ENCODE measurements at places on chromosomes 3 and 15. TPM values are rescaled to one million over a fixed set of nuclear protein-coding genes. Genes with fewer than 3 reads are reported as not detected.

Gene GNAT1
- total RNA-seq, result not detected

Gene HGD
- total RNA-seq, result 0.71 TPM

Gene PLSCR1
- total RNA-seq, result 112 TPM

Gene CCDC50
- 128 TPM for total RNA-seq

Gene FEZF2
- not detected for total RNA-seq

Gene DYNLT2B
- total RNA-seq, result 17.8 TPM

Gene ANKRD34C
- total RNA-seq, result not detected

Gene HESX1
- total RNA-seq, result not detected

- no peak overlapping the region for H3K27ac ChIP-seq
- no peaks in the 10 kb centered on the region for H3K36me3 ChIP-seq
- H3K4me3 ChIP-seq, result no peak overlapping the region
- H3K27me3 ChIP-seq, result no peaks in the 10 kb centered on the region
- no peaks in the 10 kb centered on the region for H3K4me1 ChIP-seq
These were observed 46.9 kb downstream of the GADL1 start for GRCh38 chr3:30847592-30847991.

DNA sequence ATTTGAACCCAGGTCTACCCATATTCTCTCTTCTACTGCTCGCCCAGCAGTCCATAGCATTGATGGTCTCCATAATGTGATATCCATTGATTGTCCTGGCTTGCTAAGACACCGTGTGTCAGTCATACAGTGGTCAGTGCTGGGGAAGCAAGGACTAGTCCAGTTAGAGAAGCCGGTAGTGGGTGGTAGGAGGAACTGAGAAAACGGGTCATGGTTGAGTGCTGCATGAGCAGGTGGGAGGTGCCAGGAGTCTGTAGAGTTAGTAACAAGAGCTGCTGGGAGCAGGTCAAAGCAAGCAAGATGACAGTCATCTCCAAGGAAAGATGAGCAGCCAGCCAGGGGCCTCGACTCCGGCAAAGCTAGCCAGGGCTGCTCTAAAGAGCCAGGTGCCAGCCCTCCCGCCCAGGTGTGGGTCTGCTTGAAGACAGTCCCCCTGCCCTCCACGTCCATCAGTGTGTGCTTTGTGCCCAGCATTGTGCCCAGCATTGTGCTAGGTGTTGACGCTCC, 29.5 kb upstream of the USP3 start:
- no peak overlapping the region for H3K4me3 ChIP-seq
- H3K4me1 ChIP-seq, result peaks cover 26% of the 10 kb centered on the region
- no peaks in the 10 kb centered on the region for H3K27me3 ChIP-seq

- H3K4me3 ChIP-seq, result no peak overlapping the region
- no peak overlapping the region for H3K27ac ChIP-seq
- H3K27me3 ChIP-seq, result no peaks in the 10 kb centered on the region
- DNase-seq, result no peak
- H3K4me1 ChIP-seq, result no peaks in the 10 kb centered on the region
These were observed 32.2 kb upstream of the BCL6 start for GRCh38 chr3:187777331-187777941.

GRCh38 chr3:45065373-45065720, 39.2 kb downstream of the CLEC3B start:
- H3K4me1 ChIP-seq, result no peaks in the 10 kb centered on the region
- no peak overlapping the region for H3K27ac ChIP-seq
- H3K36me3 ChIP-seq, result no peaks in the 10 kb centered on the region
- no peak overlapping the region for H3K4me3 ChIP-seq
- H3K27me3 ChIP-seq, result no peaks in the 10 kb centered on the region
- DNase-seq, result no peak

GRCh38 chr3:6179761-6180160, 681.2 kb upstream of the GRM7 start:
- no peak overlapping the region for H3K4me3 ChIP-seq
- no peaks in the 10 kb centered on the region for H3K36me3 ChIP-seq
- no peaks in the 10 kb centered on the region for H3K27me3 ChIP-seq

GRCh38 chr15:88657326-88658069, 18.7 kb downstream of the ISG20 start:
- peak; percentile 68 for DNase-seq
- H3K27me3 ChIP-seq, result no peaks in the 10 kb centered on the region
- no peak overlapping the region for H3K4me3 ChIP-seq

DNA sequence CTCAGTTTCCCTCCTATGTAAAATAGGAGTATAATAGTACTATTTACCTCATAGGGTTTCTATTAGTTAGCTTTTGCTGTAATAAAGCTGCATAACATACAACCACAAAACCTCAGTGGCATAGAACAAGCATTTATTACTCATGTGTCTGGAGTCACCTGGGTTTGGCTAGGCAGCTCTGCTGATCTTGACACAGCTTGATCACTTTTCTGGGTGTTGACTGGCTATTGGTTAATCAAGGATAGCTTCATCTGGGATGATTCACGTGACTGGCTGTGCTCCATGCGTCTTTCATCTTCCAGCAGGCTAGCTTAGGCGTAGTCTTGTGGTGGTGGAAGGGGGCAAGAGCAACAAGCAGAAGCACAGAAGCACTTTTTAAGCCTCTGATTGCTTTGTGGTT, 112.6 kb downstream of the SQOR start:
- H3K27ac ChIP-seq, result no peak overlapping the region
- H3K27me3 ChIP-seq, result no peaks in the 10 kb centered on the region
- H3K36me3 ChIP-seq, result no peaks in the 10 kb centered on the region
- H3K4me1 ChIP-seq, result peaks cover 13% of the 10 kb centered on the region

DNA sequence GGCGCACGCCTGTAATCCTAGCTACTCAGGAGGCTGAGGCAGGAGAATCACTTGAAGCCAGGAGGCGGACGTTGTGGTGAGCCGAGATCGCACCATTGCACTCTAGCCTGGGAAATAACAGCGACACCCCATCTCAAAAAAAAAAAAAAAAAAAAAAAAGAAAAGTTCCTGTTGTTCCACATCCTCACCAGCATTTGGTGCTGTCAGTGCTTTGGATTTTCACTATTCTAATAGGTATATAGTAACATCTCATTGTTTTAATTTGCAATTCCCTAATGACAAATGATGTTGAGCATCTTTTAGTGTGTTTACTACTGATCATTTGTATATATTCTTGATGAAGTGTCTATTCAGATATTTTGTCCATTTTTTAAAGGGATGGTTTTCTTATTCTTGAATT, 24.6 kb downstream of the UBR1 start:
- no peak for DNase-seq
- no peaks in the 10 kb centered on the region for H3K27me3 ChIP-seq
- H3K4me3 ChIP-seq, result no peak overlapping the region
- no peaks in the 10 kb centered on the region for H3K4me1 ChIP-seq

GRCh38 chr3:195286115-195286872, 15.3 kb upstream of the XXYLT1 start:
- H3K27me3 ChIP-seq, result no peaks in the 10 kb centered on the region
- H3K36me3 ChIP-seq, result peaks cover under 1% of the 10 kb centered on the region
- H3K27ac ChIP-seq, result no peak overlapping the region
- DNase-seq, result no peak
- H3K4me3 ChIP-seq, result no peak overlapping the region
- H3K4me1 ChIP-seq, result no peaks in the 10 kb centered on the region

- H3K4me3 ChIP-seq, result no peak overlapping the region
- no peaks in the 10 kb centered on the region for H3K36me3 ChIP-seq
- no peaks in the 10 kb centered on the region for H3K27me3 ChIP-seq
- H3K27ac ChIP-seq, result no peak overlapping the region
These were observed 5.7 kb upstream of the SLC6A11 start for GRCh38 chr3:10810376-10810775.

- no peak overlapping the region for H3K27ac ChIP-seq
- H3K36me3 ChIP-seq, result no peaks in the 10 kb centered on the region
- no peaks in the 10 kb centered on the region for H3K27me3 ChIP-seq
- no peak overlapping the region for H3K4me3 ChIP-seq
- H3K4me1 ChIP-seq, result no peaks in the 10 kb centered on the region
These were observed 135.5 kb upstream of the TTC14 start for GRCh38 chr3:180466401-180467011.

- DNase-seq, result no peak
- no peaks in the 10 kb centered on the region for H3K4me1 ChIP-seq
- no peak overlapping the region for H3K27ac ChIP-seq
- no peak overlapping the region for H3K4me3 ChIP-seq
These were observed 268.6 kb upstream of the WNT5A start for GRCh38 chr3:55755516-55756205.

DNA sequence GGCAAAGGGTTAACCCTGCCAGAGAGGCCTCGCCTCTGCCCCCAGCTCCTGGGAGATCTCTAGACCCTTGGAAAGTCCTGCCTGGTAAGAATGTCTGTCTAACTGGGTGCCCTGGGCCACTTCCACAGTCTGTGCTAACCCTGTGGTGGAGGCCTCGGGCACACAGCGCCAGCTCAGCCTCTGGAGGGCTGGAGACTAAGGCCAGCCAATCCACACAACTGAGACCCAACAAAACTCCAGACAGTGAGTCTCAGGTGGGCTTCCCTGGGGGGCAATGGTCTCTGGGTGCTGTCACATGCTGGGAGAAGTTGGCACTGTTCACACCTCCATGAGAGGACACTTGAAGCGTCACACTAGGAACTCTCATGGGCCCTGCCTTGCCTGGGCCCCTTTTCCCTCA, 19.5 kb downstream of the ZXDC start:
- H3K4me1 ChIP-seq, result no peaks in the 10 kb centered on the region
- no peak overlapping the region for H3K27ac ChIP-seq
- no peak overlapping the region for H3K4me3 ChIP-seq

DNA sequence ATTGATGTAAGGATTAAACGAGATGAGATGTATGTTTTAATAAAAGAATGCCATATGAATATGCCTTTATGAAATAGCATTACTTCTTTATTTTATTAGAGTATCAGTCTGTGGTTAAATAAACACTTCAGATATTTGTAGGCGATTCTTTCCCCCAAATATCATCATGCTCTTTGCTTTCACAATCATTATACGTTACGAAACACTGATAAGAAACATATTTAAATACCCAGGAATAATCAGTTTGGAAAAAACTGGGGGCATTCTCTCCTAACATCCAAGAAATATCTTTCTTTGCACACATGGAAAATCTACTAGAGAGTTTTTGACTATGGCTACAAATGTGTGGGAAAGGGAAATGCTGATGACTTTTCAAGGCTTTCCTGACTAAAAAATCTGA, 4.4 kb upstream of the PLAAT1 start:
- no peak for DNase-seq
- H3K27me3 ChIP-seq, result no peaks in the 10 kb centered on the region
- H3K36me3 ChIP-seq, result no peaks in the 10 kb centered on the region
- no peak overlapping the region for H3K27ac ChIP-seq
- H3K4me1 ChIP-seq, result peaks cover 6% of the 10 kb centered on the region

DNA sequence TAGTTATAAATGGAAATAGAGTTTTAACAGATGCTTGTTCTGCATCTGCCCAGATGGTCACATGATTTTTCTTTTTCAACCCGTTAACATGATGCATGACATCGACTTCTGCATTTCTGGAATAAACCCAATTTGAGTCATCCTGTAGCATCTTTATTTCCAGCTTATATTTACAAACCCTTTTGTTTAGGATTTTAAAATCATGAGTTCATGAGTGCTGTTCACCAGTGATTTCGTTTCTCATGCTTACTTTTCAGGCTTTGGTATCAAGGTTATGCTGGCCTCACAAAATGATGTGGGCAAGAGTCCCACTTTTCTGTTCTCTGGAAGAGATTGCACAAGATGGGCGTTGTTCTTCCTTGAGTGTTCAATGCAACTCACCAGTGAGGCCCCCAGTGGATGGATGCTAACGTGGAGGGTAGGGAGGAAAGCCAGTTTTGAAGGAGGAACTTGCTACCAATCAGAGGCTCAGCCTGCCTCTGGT, 5.2 kb downstream of the HRH1 start:
- H3K4me1 ChIP-seq, result peaks cover 41% of the 10 kb centered on the region
- H3K27me3 ChIP-seq, result no peaks in the 10 kb centered on the region
- no peak overlapping the region for H3K4me3 ChIP-seq
- peak; percentile 87 for DNase-seq
- peak overlapping the region; percentile 16 for H3K27ac ChIP-seq

- no peak overlapping the region for H3K27ac ChIP-seq
- no peak for DNase-seq
- H3K4me3 ChIP-seq, result no peak overlapping the region
- no peaks in the 10 kb centered on the region for H3K27me3 ChIP-seq
- no peaks in the 10 kb centered on the region for H3K4me1 ChIP-seq
These were observed 45.4 kb downstream of the TMCO5A start for GRCh38 chr15:37979671-37980409.

GRCh38 chr3:66082679-66083078, 44.0 kb upstream of the MAGI1 start:
- no peaks in the 10 kb centered on the region for H3K27me3 ChIP-seq
- no peaks in the 10 kb centered on the region for H3K4me1 ChIP-seq
- H3K27ac ChIP-seq, result no peak overlapping the region
- no peak overlapping the region for H3K4me3 ChIP-seq

DNA sequence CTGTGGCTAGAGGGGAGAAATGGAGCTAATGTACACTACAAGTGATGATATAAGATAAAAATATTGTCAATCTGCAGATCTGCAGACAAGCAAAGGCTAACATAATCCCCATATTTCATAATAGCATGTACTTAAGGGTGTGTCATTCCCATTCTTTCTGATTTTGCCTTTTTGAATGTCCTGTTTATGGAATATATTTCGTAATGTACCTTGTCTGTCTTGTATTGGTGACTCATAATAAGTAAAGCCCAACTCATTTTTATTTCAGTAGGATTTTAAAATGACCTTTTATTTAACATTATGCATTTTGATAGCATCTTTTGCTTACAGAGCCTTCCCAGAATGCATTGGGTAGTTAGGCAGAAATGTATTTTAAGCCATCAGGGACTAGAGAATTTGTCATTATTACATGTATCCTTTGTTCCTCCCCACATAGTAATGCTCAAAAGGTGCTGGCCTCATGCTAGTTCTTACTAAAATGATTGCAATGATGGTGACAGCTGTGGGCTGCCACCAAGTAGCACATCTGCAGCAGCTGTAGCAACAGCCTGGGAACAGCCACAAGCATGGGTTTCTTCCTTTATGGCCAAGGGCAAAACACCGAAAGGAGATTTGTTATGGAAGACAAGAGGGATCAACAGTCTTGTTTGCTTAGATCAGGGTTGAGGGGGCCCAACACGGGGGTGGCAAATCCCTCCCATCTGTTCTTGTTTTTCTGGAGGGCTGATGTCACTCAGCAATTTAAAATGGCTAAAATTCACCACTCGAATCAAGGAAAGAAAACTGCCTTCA, 188.5 kb downstream of the CADPS start:
- no peak overlapping the region for H3K4me3 ChIP-seq
- DNase-seq, result no peak
- H3K36me3 ChIP-seq, result no peaks in the 10 kb centered on the region
- no peaks in the 10 kb centered on the region for H3K27me3 ChIP-seq
- H3K27ac ChIP-seq, result no peak overlapping the region

DNA sequence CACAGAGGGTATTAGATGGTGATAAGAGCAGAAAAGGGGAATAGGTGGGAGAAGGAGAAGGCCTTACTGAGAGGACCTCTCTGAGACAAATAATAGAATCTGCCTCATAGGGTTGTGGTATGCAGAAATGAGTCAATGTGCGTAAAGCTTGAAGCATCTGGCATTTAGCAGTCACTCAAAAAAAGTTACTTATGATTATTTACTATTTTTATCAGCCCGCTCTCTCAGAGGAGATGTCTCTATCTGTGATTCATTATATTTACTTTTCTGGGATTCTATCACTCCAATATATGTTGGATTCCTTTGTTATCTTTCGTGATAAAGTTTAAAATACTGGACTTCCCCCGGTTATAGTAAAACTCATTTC, 4.6 kb upstream of the TM4SF1 start:
- H3K27me3 ChIP-seq, result no peaks in the 10 kb centered on the region
- no peak for DNase-seq
- H3K27ac ChIP-seq, result no peak overlapping the region
- no peaks in the 10 kb centered on the region for H3K36me3 ChIP-seq

GRCh38 chr3:94127115-94127514, 64.3 kb downstream of the NSUN3 start:
- DNase-seq, result no peak
- peaks cover 4% of the 10 kb centered on the region for H3K36me3 ChIP-seq
- H3K27me3 ChIP-seq, result no peaks in the 10 kb centered on the region
- peaks cover 6% of the 10 kb centered on the region for H3K4me1 ChIP-seq
- H3K4me3 ChIP-seq, result no peak overlapping the region
- H3K27ac ChIP-seq, result no peak overlapping the region
